ENCODE measurements at places on chromosomes 5 and 9. TPM values are rescaled to one million over a fixed set of nuclear protein-coding genes. Genes with fewer than 3 reads are reported as not detected.

FOXD4L4 gene
- total RNA-seq = 0.06 TPM

IL13 gene
- not detected for total RNA-seq

GPX3 gene
- total RNA-seq = 415 TPM

THBS4 gene
- total RNA-seq = 41.2 TPM

ZNF300 gene
- total RNA-seq = 16.3 TPM

AGXT2 gene
- 25.9 TPM for total RNA-seq

HCN1 gene
- 0.64 TPM for total RNA-seq

SLCO6A1 gene
- total RNA-seq = not detected

SHISAL2B gene
- total RNA-seq = not detected

ANKRD31 gene
- 0.41 TPM for total RNA-seq

SERF1A gene
- total RNA-seq = 9.1 TPM

SLC6A7 gene
- 0.06 TPM for total RNA-seq

HTR4 gene
- total RNA-seq = 0.35 TPM

CHSY3 gene
- 5.1 TPM for total RNA-seq

SPINK4 gene
- not detected for total RNA-seq

ANKRD34B gene
- 0.18 TPM for total RNA-seq

ZBTB5 gene
- total RNA-seq = 24.9 TPM

NNT gene
- 113 TPM for total RNA-seq
